ENCODE measurements at places on chromosomes 12 and 14.
A peak's percentile ranks its signal among the peaks of the same experiment; 100 is the strongest.

- DNase-seq = peak; percentile 21
These were observed 64.1 kb upstream of the PPP4R3A start for GRCh38 chr14:91573894-91574837.

GRCh38 chr12:104952816-104953215, 5.3 kb downstream of the SLC41A2 start:
- no peak for DNase-seq

DNA sequence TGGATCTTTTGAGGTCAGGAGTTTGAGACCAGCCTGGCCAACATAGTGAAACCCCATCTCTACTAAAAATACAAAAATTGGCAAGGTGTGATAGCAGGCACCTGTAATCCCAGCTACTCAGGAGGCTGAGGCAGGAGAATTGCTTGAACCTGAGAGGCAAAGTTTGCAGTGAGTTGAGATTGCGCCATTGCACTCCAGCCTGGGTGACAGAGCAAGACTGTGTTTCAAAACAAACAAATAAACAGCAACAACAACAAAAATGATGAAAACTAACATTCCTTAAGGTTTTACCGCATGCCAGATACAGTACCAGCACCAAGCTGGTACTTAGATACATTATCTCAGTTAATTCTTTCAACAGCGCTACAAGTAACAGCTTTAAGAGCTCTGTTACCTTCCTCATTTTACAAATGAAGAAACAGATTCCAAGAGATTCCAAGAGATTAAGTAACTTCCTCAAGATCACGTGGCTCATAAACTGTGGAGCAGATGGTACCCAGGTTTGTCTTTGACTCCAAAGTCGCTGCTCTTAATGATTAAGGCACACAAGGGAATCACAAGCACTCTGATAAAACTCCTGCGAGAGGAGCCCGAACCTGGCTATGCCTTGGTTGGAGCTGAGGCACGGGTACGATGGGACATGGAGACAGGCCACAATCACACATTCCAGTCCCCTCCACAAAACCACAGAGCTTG, 17.7 kb upstream of the PLEK2 start:
- DNase-seq = no peak

DNA sequence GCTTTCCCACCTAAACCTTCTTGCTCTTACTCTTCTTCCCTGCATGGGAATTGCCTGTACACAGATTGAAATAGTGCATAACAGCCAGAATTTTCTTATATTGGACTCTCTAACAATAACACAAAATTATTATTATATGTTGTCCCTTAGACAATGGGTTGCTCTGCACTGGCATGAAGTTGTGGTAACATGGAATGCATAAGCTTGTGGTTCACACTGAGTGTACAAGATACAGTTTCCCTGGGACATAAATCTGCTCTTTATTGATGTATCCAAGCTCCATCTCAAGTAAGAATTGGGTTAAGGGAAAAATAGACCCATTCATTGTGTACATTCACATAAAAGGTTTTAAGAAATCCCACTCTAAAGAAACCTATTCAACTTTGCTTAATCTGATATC, 114.4 kb upstream of the NTF3 start:
- no peak for DNase-seq

GRCh38 chr12:21472197-21472823, 29.1 kb downstream of the RECQL start:
- DNase-seq = no peak

DNA sequence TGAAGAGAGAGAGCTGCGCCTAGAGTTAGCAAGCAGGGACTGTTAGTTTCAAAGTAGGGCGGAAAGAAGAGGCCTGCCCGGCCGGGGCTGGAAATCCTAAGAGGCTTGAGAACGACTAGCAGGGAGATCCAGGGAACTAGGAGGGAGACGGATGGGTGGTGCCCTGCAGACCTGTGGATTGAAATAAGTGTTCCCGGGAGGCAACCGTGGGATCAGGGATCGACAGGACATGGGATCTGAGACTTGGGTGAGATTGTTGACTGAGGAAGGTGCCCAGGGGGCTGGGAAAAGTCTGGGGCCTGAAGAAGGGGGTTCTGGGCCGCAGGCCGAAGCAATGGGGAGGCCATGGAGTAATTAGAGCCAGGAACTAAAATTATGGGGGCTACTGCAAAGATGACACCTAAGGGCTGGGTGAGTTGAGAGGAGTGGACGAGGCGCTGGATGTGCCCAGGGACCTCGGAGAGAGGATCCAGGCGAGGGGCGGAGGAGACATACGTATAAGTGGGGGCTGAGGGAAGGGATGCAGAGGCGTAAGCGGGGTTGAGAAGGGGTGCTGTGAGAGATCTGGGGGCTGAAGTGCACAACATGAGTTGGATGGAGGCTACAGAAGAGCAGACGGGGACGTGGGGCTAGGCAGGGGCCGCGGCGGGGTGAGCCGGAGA, 635 bp downstream of the LTA4H start:
- DNase-seq = peak; percentile 31

DNA sequence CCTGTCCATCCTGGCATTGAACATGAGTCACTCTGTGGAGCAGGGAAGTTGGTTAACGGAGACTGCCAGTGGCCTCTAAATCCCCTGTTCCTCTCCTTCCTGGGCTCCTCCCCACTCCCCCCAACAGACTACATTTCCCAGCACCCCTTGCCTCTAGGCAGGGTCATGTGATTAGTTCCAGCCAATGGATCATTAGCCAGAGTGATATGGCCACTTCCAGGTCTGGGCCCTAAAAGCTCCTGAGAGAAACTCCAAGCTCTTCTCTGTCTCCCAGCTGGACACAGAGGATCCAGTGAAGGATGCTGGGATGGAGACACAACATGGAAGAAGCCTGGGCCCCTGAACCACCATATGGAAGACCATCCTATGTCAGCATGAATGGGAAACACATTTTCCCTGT, 54.4 kb upstream of the RFLNA start:
- no peak for DNase-seq

DNA sequence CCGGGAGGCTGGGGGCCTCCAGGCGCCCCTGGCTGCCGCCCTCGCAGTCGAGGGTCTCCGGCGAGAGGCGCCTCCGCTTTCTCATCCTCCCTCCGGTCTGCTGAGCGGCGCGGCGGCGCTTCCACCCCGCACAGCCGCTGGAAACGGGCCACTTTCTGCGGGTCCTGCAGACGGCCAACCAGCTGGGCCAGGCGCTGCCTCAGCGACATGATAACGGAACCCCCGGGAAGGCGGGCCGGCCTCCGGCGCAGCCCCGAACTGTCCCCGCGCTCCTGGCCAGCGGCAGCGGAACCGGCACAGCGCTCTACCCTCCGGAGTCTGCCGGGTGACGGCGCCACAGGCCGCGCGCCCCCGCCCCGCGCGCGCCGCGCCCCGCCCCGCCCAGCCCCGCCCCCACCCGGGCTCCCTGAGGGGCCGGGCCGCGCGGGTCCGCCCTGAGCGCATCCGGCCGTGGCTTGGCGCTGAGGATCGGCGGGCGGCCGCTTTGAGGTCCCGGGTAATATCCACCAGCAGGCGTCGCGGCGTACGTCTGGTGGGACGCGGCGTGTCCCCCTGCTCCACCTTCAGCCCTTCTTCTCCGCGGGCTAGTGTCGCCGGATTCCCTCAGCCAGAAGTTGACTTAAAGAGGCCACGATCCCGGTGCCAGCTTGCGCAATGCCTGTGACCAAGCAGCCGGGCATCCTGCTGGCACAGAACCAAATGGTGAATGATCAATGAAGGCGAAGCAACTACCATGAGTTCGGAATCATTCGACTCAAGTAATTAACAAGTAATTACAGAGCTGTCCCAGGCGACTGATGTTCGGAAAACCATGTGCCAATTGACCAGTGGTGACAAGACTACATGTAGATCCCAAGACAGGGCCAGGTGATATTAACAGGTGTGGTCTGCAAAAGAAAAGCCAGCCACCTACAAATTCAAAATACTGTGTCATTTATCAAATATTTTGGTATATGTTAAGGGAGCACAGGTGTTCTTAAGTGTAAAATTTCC, at the start of gene SGPP1:
Gene SGPP1, minus strand, starts transcription at position 330 of the 993 bp plus-strand sequence. Its CDS starts 121 bp downstream, at position 209.
- DNase-seq = peak; percentile 65

DNA sequence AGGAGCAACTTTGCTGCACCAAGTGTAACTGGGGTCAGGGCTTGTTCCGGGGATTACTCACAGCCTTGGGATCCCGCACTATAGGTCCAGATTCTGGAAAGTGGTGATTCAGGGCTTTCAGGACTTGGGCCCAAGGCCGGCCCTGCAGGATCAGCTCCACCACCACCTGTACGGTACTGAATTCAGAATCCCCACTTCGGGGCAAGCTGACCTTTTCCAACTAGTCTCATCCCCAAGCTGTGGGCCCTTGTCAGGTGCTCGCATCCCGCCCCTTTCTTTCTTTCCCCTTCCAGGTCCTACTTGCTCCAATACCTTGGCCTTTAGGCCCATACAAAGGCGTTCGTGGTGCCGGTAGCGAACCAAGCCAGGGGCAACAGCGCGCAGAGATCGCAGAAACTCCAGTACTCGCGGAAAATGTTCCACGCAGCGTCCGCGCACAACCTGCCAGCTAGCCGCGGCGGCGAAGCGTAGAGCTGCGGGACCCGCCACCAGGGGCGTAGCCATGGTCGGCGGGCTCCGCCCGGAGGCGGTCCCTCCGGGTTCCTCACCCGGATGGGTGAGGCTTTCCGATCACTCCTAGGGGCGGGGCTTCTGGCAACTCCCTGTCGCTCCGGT, 487 bp downstream of the TINF2 start:
- no peak for DNase-seq

- DNase-seq = no peak
These were observed 49.2 kb downstream of the SSH1 start for GRCh38 chr12:108807996-108808769.

GRCh38 chr12:113955109-113955970, 10.8 kb downstream of the RBM19 start:
- no peak for DNase-seq

DNA sequence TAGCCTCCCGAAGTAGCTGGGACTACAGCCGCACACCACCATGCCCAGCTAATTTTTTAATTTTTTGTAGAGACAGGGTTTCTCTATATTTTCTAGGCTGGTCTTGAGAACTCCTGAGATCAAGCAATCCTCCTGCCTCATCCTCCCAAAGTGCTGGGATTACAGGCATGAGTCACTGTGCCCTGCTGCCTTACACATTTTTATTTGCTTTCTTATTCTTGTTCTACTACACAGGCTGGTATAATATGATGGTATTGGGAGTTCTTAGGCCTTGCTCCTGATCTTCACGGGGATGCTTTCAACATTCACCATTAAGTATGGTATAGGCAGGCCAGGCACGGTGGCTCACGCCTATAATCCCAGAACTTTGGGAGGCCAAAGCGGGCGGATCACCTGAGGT, 21.2 kb downstream of the DGLUCY start:
- DNase-seq = no peak

- no peak for DNase-seq
These were observed 87.7 kb downstream of the C12orf75 start for GRCh38 chr12:105418229-105418628.

GRCh38 chr14:86491743-86492142, 961.8 kb downstream of the FLRT2 start:
- DNase-seq = no peak

DNA sequence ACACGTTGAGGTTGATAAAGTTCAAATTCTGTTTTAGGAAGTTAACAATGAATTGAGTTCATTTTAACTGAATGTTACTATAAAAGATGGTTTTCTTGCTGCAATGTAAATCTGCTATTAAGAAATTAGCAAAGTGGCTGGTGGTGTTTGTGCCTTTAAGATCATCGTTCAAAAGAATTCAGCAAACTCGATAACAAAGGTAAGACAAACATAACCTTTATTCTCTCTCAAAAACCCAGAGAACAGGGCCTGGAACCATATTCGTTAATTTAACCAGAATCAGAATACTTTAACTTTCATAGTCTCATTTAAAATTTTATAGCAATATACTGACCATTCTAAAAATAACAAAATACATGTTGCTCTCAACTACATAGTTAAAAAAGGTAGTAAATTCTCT, 3.4 kb downstream of the TMEM30B start:
- DNase-seq = no peak

GRCh38 chr14:100708425-100709288, 18.0 kb upstream of the DLK1 start:
- DNase-seq = no peak

- no peak for DNase-seq
These were observed 17.5 kb downstream of the STON2 start for GRCh38 chr14:81382517-81383225.

GRCh38 chr12:24421759-24422158, 472.3 kb upstream of the SOX5 start:
- DNase-seq = no peak
